Type B pancreatic cell (in vitro differentiated cells): ENCODE measurements at places on chromosomes 6 and 20.

DNA sequence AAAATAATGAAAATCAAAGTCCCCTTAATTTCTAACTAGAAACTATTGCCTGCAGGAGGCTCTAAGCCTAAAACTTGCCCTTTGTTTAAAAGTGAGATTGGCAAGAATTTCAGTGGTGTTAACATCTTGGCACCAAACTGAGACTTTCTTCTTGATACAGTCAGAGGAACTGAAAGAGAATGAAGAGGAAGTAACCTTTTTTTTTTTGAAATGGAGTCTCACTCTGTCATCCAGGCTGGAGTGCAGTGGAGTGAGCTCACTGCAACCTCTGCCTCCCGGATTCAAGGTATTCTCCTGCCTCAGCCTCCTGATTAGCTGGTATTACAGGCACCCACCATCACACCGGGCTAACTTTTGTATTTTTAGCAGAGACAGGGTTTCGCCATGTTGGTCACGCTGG is 3.6 kb downstream of the DOP1A start:
- H3K4me1 ChIP-seq, result peaks cover 14% of the 10 kb centered on the region
- H3K27me3 ChIP-seq, result no peaks in the 10 kb centered on the region
- peaks cover 12% of the 10 kb centered on the region for H3K36me3 ChIP-seq
- no peak for DNase-seq
- no peak overlapping the region for H3K4me3 ChIP-seq
- peak overlapping the region; percentile 3 for H3K27ac ChIP-seq

DNA sequence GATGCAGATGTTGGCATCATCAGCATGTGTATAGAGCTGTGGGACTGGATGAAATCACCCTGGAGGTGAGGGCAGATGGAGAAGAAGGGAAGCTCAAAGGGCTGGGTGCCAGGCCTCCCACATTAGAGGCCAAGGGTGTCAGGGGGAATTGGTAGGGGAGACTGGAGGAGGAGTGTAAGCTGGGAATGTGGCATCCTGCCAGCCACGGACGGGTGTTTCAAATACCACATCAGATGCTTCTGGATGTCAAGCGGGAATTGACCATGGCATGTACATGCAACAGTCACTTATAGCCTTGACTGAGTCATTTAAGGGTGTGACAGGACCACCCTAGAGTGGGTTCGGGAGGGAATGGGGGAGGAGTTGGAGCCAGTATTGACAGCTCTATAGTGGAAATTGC is 9.6 kb downstream of the ERGIC3 start:
- no peaks in the 10 kb centered on the region for H3K27me3 ChIP-seq
- H3K27ac ChIP-seq, result no peak overlapping the region

- H3K27ac ChIP-seq, result no peak overlapping the region
- no peak for DNase-seq
- no peaks in the 10 kb centered on the region for H3K36me3 ChIP-seq
- no peak overlapping the region for H3K4me3 ChIP-seq
- peaks cover 7% of the 10 kb centered on the region for H3K4me1 ChIP-seq
- peaks cover 57% of the 10 kb centered on the region for H3K27me3 ChIP-seq
These were observed 4.2 kb downstream of the GPR31 start for GRCh38 chr6:167153521-167153959.

DNA sequence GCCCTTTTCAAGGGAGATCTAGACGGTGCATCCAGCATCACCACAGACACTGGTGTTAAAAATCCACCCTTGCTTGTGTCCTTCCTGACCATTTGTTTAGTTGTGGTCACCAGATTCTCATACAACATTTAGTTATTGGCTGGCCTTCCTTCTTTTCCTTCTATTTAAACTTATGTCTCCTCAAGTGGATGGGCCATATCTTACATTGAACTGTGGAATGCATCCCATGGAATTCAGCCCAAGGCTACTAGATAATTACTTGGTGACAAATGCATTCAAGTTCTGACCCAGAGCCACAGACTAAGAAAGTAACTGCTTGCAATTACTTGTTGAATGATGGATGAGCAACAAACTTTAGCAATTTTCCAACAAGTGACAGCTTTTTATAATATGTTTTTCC is 198.9 kb upstream of the SSTR4 start:
- H3K4me3 ChIP-seq, result no peak overlapping the region
- no peak for DNase-seq
- peaks cover 60% of the 10 kb centered on the region for H3K27me3 ChIP-seq
- H3K27ac ChIP-seq, result no peak overlapping the region
- H3K4me1 ChIP-seq, result peaks cover 21% of the 10 kb centered on the region
- H3K36me3 ChIP-seq, result no peaks in the 10 kb centered on the region

DNA sequence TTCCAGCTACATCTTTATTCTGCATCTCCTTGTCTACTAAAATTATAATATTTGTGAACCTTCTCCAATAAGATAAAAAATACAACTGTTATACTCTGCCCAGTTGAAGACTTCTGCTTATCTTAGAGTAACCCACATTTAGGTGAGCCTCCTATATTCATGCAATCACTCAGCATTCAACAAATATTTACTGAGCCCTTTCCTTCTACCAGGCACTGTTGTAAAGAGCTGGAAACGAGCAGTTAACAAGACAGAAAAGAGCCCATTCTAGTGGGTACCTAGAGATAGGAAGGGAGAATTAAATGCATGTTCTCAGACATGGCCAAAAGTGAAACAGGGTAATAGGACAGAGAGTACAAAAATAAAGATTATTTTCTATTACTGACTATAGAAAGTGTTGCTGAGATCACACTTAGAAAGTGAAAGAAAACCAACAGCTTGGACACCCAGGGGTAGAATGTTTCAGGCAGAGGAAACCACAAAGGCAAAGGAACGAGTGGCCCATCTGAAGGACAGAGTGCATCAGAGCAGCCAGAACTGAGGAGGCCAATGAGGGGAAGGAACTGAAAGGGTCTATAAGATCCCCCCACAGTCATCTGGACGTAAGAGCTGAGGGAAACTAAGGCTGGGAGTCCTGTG is 50.8 kb upstream of the SMLR1 start:
- H3K27ac ChIP-seq, result no peak overlapping the region

DNA sequence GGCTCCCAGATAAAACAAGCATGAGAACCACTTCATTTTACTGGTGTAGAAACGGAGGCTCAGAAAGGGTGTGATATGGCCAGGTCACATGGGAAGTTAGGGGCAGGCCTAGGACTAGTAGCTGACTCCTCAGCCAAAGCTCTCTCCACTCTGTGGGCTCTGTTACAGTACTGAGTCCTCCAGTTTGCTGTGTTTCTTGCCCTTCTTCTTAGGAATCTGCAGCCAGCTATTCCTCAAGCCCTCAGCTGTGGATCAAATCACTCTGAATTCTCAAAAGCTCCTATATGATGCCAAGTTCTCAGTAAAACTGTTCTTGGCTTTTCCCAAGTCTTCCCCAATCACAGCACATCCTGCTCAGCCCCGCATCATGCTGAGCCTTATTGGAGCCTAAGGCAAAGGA is 42.5 kb upstream of the ADGRF1 start:
- H3K4me1 ChIP-seq, result peaks cover 25% of the 10 kb centered on the region
- H3K36me3 ChIP-seq, result no peaks in the 10 kb centered on the region
- no peak for DNase-seq
- H3K27ac ChIP-seq, result peak overlapping the region; percentile 19
- no peaks in the 10 kb centered on the region for H3K27me3 ChIP-seq
